ENCODE measurements at places on chromosomes 1 and 21.

- no peak for DNase-seq
Observed at GRCh38 chr1:42259059-42259738, 75.8 kb downstream of the FOXJ3 start.

- DNase-seq = no peak
Observed at GRCh38 chr1:173478094-173478674, 1.0 kb downstream of the PRDX6 start.

DNA sequence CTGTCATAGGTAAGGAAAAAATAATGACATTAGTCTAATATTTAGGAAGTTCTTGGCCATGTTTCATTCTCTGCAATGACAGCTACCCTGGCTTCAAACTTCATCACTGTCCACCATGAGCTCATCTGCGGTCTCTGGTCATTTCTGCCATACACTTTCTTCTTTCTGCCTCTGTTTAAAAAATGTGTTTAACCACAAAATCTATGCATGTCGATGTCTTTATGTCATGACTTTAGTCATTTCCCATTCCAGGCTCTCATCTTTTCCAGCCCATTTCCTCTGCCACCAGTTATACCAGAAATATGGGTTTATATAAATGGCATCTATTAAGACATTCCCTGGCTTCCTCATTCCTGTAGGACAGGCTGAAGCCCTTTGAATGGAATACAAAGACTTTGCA is 68.5 kb upstream of the DUSP10 start:
- no peak for DNase-seq

GRCh38 chr1:213070406-213070805 is 19.4 kb downstream of the RPS6KC1 start:
- no peak for DNase-seq

DNA sequence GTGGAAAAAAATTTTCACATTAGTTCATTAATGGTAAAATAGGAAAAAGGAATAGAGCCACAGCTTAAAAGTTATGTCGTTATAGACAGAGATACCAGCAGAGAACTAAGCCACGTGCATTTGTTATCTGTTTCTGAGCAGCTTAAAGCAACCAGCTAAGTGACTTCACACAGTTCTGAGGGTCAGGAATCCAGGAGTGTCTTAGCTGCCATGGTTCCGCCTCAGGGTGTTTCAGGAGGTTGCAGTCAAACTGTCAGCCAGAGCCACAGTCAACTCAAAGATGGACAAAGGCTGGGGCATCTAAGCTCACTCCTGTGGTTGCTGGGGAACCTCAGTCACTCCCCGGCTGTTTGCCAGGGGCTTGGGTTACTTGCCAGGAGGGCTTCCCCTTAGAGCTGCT is 515.8 kb downstream of the SMYD3 start:
- DNase-seq = no peak

GRCh38 chr1:185533596-185533995 is 200.6 kb upstream of the HMCN1 start:
- DNase-seq = no peak

GRCh38 chr1:44220001-44220751 is 6.9 kb downstream of the DMAP1 start:
- no peak for DNase-seq

All from vagina (tissue), 2 donors.